ENCODE measurements at places on chromosomes 3 and 15.

DNA sequence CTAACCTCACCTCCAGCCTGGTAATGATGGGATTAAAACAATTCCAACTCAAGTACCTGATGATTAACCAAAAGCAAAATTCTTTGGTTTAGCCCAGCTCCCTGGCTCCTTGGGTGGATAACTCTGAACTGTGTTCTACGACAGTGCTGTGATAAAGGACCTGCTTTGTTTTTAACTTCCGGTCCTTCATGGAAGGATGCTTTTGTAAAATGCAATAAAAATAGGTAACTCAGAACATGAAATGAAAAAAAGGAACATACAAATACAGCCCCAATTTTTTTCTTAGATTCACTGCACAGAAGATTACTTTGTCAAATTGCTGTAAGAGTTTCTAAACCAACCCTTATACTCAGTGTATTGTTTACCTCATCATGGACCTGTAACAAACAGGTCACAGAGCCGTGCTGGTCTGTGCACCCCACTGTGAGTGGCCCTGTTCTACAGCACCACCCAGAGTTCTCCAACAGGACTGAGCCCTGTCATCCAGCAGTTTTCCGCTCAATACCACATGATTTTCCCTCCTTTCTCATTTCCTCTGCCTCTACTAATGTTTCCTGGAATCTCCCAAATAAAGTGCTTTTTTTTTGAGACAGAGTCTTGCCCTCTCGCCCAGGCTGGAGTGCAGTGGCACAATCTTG is 4.9 kb upstream of the PCYT1A start:
- no peak for DNase-seq

- DNase-seq, result no peak
Observed at GRCh38 chr3:64059484-64060175, 36.3 kb upstream of the PSMD6 start.

GRCh38 chr3:141336672-141337522 is 31.4 kb upstream of the ZBTB38 start:
- no peak for DNase-seq

DNA sequence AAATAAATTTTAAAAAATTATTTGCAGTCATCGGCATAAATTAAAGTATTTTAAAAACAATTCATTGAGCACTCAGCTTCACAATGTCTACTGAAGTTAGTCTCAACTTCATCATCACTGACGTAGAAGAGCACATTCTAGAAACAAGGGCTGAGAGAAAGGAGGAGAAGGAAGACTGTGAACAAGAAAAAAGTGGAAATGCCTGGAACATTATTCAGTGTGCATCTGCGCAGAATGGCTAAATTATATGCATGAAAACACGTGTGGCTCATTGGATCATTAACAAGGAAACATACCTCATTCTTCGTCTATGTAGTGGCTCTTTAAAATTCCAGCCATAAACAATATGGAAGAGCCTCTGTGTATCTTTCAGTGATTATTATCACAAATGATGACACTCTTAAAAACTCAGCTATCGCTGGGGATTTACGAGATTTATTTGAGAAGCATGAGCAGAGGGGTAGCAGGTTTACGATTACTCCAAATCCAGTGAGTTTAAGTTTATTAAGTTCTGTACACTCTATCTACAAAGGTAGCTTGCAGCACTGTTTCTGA is 404.2 kb upstream of the CDIN1 start:
- no peak for DNase-seq

DNA sequence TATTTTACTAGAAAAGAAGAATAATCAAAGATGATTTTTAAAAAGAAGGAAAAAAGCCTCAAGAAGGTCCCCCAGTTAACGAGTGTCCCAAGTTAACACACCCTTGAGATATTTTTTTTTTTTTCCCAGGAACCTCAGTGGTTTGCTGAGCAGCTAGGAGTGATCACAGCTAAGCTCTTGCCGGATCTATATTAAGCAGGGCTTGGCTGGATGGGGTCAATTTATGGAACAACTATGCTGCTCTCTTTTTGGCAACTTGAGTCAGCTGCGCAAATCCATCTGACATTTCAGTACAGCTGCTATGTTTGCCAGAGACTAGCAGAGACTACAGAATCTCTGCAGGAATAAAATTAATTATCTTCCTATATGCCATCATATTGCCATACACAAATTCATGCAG is at the start of gene LMOD3:
Gene LMOD3 (minus strand): TSS at position 193 of the 400 bp plus-strand sequence. CDS start 209 bp downstream, outside the sequence.
- no peak for DNase-seq

GRCh38 chr15:52290329-52290728 is 5.3 kb downstream of the MYO5C start:
- DNase-seq, result no peak

Data from mucosa of descending colon (tissue), 3 donors.